ENCODE measurements at places on chromosomes 16 and 17.

DNA sequence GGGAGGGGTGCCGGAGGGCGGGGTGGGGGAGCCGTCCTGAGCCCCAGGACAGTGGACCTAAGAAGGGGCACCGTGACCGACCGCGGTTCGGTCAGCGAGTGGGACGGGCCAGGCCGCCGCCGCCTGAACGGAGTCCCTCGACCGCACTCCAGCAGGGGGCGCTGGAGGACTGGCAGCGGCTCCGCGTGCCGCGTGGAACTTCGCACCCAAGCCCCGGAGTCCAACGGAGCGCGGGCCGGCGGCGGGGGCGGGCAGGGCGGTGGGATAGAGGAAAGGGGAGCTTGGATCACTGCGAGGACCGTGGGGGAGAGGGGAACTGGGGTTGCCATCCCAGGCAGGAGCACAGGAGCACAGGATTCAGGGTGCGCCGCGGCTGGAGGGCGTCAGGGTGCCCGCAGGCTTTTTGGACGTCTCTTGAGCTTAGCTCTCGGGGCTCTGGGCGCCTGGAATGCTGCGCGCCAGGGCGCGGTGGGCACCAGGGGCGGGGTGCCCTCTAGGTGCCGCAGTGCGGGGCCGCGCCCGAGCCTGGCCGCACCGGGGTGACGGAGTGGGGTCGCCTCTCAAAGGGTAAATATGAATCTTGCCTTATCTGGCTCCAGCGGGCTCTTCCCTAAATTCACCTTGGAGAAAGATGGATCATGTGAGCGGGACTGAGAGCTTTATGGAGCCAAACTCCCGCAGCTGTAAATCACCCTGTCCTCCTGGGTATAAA lies 379 bp upstream of the OTOP2 start:
- no peak for DNase-seq

DNA sequence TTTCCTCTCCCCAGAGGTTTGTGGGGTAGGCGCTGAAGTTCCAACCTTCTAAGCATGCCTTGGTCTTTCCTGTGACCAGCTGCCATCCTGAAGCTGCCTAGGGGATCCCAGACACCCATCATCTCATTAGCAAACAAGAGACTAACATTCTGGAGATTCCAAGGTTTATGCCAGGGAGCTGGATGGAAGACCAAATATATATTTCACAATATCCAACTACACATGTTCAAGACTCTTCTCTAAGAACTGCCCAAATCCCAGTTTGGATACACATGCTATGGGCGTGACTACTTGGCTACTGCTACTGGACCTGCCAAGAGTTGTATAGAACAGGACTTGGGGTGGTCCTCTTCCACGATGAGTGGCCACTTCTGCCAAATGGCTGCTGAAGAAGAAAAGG lies 93.0 kb upstream of the RCVRN start:
- no peak for DNase-seq

- no peak for DNase-seq
Measured at GRCh38 chr16:71670537-71670936, 44.6 kb downstream of the MARVELD3 start.

GRCh38 chr16:58503166-58503862 lies 3.4 kb downstream of the NDRG4 start:
- DNase-seq: no peak

- DNase-seq: no peak
Measured at GRCh38 chr16:5951486-5951885, 853.9 kb upstream of the EEF2KMT start.

- no peak for DNase-seq
Measured at GRCh38 chr16:65136681-65137080, 14.8 kb upstream of the CDH11 start.

- no peak for DNase-seq
Measured at GRCh38 chr17:46771561-46772474, 46.7 kb downstream of the WNT3 start.

DNA sequence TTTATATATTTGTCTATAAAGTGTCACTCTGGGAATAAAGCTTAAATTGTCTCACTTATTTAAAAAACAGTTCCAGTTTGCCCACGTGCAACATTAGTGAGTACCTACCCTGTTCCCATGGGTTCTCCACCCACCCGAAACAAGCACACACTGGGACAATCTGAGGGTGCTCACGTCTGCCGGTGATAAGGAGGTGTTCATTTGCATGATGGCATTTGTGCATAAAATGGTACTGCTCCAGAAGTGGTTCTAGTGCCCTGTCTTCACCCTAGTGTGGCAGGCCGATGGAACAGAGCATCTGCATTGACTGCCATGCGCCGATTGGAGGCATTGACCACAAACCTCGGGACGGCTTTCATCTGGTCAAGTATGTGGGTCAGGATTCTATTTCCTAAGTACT lies 35.6 kb upstream of the ENDOV start:
- DNase-seq: no peak

DNA sequence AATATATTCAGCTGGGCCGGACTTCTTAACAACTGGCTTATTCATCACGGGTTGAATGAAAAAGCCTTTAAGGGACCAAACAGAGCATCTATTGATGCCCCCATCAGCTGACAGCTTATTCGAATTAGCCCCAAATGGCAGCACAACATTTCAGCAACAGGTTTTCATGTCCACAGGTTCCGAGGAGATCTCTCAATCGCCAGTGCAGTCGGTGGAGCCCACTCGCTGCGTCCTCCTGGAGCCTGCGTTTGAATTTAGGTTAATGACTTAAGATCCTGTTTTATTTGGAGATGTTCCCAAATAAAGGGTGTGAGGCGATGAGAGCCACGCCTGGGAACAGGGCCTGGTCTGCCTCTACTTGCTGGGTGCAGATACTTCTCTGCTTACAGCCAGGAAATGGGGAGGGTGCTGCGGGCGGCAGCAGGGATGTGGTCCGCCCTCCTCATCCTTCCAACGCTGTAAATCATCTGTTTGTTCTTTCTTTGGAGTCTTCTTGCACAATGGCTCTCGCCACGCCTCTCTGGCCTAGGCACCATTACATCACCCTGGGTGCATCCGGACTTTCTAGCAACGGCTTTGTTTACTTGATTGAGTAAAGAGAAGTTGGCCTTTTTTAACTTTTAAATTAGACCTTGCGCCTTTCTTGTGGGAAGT lies 22.6 kb downstream of the NDE1 start:
- DNase-seq: peak; percentile 74

- no peak for DNase-seq
Measured at GRCh38 chr17:76716146-76716838, 5.5 kb upstream of the MXRA7 start.

GRCh38 chr17:28372203-28372944 lies 880 bp downstream of the SARM1 start:
- no peak for DNase-seq

DNA sequence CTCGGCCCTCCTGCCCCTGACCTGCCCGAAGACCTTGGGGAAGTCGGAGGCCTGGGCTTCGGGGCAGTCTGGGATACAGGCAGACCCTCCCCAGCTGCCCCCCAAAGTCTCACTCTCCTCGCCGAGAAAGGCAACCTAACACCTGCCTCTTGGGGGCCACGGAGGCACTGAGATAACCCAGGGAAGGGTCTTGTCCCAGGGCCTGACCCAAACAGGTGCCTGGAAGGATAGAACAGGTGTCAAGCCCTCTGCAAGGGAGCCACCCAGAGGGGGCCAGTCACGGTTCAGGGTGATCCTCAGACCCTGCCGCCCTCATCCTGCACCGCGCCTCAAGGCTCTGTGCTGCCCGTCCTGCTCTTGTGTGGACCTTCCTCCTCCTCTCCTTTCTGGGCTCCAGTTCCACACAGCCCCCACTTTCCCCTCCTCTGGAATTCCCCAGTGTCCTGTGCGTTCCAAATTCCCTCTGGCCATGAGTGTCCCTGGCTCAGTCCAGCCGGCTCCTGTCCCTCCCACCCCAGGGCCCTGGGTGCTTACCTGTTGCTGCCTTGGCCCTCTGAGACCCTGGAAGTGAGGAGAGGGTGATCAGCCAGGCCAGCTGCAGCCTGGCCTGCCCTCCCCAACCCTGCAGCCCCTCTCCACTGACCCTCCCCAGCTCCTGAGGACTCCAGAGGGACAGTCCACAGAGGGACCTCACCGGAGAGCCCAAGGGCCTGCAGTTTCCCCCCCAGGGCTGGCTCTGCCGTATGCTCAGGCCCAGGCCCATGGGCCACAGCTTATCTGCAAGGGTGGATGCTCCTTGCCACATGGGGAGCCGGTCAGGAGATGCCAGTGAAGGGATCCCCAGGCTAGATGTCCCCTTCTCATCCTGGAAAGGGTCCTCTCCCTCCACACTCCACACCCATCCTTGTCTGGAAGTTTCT lies 3.8 kb downstream of the PRSS27 start:
- DNase-seq: no peak

DNA sequence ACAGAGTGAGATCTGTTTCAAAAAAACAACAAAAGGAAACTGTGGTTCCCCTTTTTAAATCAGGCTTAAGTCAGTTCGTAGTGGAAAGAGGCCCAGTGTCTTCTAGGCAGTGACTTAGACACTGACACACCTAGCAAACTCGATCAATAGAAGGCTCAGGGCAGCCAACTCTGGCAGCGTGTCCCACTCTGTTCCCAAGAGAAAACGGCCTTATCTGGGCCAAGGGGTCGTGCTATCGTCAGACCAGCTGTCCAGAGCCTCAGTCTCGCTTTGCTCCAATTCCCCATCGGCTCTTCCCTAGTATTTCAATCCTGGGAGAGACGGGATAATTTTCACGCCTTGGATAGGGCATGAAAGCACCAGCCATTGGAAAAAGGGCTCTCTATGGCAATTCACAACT lies 72.9 kb downstream of the SLC5A11 start:
- no peak for DNase-seq

- no peak for DNase-seq
Measured at GRCh38 chr17:69809331-69809730, 265.7 kb upstream of the KCNJ16 start.

- DNase-seq: no peak
Measured at GRCh38 chr17:39551879-39552278, 55.8 kb downstream of the NEUROD2 start.

DNA sequence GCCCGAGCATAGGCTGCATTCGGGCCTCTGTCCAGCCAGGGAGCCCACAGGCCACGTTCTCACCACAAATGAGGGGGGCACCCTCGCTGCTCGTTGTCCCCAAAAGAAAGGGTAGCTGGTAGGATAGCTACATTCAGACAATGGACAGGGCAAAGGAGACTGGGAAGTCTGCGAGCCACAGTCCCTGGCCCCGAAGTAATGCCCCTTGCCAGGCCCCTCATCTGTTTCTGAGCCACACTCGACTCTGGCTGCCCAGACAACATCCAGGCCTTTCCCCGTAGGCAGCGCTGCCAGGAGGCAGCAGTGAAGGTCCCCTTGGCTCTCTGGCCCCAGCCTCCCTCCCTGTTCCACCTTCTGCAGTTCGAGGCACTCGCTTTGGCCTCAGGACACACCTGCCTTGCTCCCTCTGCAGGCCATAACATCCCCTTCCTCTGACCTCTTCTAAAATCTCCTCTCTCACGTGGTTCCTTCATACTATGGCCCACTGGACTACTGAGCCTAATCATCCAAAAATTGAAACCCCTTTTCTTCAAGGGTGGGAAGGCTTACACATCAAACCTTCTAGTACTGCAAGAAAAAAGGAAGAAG lies 12.2 kb downstream of the AIPL1 start:
- DNase-seq: no peak

DNA sequence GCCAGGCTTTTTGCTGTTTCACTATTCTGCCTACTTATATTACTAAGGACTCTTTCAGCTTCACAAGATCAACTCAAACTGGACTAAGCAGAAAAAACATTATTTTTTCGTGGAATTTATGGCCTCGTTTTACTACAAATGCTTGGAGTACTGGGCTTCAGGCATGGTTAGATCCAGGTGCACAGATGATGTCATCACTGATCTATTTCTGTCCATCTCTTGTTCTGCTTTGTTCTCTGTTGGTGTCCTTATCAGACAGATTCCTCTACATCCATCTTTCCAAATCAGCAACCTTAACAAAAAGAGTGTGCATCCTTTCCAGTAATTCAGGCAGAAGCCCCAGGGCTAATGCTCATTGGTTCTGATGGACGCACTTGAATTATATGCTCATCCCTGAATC lies 109.9 kb upstream of the DNAH9 start:
- DNase-seq: no peak

DNA sequence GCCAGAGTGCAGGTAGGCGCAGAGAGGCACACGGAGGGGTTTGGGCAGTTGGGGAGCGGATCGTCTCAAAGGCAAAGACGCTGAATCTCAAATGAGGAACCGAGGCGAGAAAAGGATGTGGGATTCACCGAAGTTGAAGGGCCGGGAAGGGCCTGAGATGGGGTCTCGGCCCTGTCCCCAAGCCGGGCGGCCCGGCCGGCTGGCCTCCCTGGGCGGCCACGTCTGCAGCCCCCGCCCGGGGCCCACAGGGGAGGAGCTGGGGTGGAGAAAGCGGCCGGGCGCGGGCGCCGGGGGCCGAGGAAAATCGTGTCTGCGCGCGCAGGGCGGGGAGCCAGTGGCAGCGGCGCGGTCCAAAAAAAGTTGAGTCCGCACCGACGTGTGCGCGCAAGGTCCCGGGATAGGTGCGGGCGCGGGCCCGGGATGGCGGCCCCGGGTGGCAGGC lies 458 bp downstream of the SLC12A4 start:
- no peak for DNase-seq

- DNase-seq: no peak
Measured at GRCh38 chr17:71922439-71922838, 198.4 kb upstream of the SOX9 start.

DNA sequence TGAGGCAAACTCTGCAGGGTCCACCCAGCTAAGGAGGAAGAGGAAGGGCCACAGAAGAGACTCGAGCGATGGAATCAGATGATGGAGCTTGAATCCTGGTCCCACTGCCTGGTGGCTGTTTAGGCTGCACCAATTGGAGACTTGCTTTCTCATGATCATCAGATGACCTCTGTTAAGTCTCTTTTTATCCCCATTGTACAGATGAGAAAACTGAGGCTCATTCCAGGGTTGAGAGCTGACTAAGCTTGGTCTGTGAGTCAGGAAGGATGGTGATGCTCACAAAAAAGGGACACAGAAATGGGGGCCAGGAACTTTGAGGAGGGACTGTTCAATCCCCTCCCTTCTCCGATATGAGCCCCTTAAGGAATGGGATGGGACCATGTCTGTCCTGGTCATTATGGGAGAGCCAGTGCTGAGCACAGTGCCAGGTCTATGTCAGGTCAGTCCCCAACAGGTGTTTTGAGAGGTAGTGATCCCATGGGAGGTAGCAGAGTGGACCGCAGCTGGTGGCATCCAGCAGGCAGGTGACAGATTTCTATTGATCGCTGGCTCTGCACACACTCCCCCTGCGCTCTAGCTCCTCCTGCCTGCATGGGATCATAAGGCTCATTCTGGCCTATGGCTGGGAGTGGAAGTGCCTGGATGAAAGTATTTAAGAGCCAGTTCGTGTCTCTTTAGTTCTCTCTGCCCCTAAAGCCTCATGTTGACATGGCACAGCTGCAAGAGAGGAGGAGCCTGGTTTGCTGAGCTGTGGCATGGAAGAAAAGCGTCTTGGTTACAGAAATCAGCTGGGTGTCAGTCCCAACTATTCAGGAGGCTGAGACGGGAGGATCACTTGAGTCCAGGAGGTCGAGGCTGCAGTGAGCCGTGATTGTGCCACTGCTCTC lies 27.2 kb downstream of the SNX20 start:
- no peak for DNase-seq
